CD4-positive, alpha-beta memory T cell (primary cell): ENCODE measurements at places on chromosomes 3 and 15. TPM values are rescaled to one million over a fixed set of nuclear protein-coding genes. Genes with fewer than 3 reads are reported as not detected.
A peak's percentile ranks its signal among the peaks of the same experiment; 100 is the strongest.

Gene SCAMP5
- not detected for polyA plus RNA-seq

DNA sequence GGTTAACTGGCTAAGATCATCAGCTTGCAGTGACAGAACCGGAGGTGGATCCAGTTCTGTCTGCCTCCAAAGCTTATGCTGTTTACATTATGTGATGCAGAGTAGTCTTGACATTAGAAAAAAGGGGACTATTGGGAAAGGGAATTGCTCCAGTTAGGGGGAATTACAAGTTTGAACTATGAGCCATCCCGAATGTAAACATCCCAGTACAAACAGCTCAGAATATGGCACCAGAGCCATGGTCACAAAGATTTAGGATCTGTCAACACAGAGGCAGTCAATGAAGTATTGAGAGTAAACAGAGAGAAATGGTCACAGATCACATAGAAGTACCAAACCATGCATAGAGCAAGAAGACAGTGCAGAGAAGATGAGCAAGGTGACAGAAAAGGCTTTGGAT lies 39.8 kb upstream of the CRTC3 start:
- no peak overlapping the region for H3K4me3 ChIP-seq
- peaks cover 8% of the 10 kb centered on the region for H3K4me1 ChIP-seq

DNA sequence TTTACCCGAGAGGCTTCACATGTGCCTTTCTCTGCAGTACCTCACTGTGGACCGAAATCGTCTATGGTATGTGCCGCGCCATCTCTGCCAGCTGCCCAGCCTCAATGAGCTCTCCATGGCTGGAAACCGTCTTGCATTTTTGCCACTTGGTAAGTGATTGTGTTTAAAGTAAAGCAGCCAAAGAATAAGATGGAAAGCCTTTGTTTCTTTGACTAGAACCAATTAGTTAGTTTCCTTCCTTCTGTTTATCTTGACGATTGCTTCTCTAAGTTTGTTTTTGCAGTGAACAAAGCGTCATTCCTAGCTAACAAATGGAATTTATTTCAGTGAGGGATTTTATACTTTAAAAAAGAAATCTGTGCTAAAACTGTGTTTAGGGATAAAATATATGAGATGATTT lies 82.7 kb downstream of the LRRC28 start:
- H3K27ac ChIP-seq: no peak overlapping the region
- no peaks in the 10 kb centered on the region for H3K4me1 ChIP-seq
- no peaks in the 10 kb centered on the region for H3K27me3 ChIP-seq
- no peak for DNase-seq
- H3K4me3 ChIP-seq: no peak overlapping the region

GRCh38 chr3:52891164-52891563 lies 6.2 kb downstream of the STIMATE start:
- H3K27me3 ChIP-seq: no peaks in the 10 kb centered on the region
- H3K4me1 ChIP-seq: peaks cover 56% of the 10 kb centered on the region
- H3K27ac ChIP-seq: peak overlapping the region; percentile 62
- DNase-seq: no peak
- no peak overlapping the region for H3K4me3 ChIP-seq

- H3K36me3 ChIP-seq: no peaks in the 10 kb centered on the region
- no peak overlapping the region for H3K4me3 ChIP-seq
- no peak overlapping the region for H3K27ac ChIP-seq
- no peak for DNase-seq
Measured at GRCh38 chr3:71998995-71999673, 214.2 kb upstream of the PROK2 start.
